Epithelial cell of umbilical artery (primary cell): ENCODE measurements at places on chromosomes 12 and 14. TPM values are rescaled to one million over a fixed set of nuclear protein-coding genes. Genes with fewer than 3 reads are reported as not detected.

Gene WNT1
- not detected in 2 replicates for total RNA-seq

Gene SERPINA5
- total RNA-seq, result under 0.01 TPM in 1 of 2 replicates, not detected in the other

Gene CIDEB
- total RNA-seq, result 0.32 and 3.2 TPM in 2 replicates

Gene GALC
- 16.0 and 23.4 TPM in 2 replicates for total RNA-seq

Gene USP44
- total RNA-seq, result 2.6 and 3.0 TPM in 2 replicates

Gene RHOJ
- 31.5 and 40.3 TPM in 2 replicates for total RNA-seq

Gene TNFRSF1A
- total RNA-seq, result 36.5 and 44.5 TPM in 2 replicates

Gene PLEKHD1
- total RNA-seq, result under 0.01 TPM in 1 of 2 replicates, not detected in the other

Gene LRRC10
- not detected in 2 replicates for total RNA-seq

Gene PPP1R13B
- 6.2 and 14.3 TPM in 2 replicates for total RNA-seq

Gene LTBP2
- total RNA-seq, result 80.1 and 141 TPM in 2 replicates

Gene C12orf56
- under 0.01 and 0.15 TPM in 2 replicates for total RNA-seq

Gene KRT71
- not detected in 2 replicates for total RNA-seq

Gene EIF2S1
- total RNA-seq, result 376 and 438 TPM in 2 replicates

Gene IFI27
- 748 and 4,526 TPM in 2 replicates for total RNA-seq

Gene TAS2R9
- total RNA-seq, result 0.32 TPM in 1 of 2 replicates, not detected in the other

Gene LETMD1
- 17.9 and 21.7 TPM in 2 replicates for total RNA-seq

Gene PTGER2
- under 0.01 and 0.76 TPM in 2 replicates for total RNA-seq

Gene IQSEC3
- total RNA-seq, result under 0.01 TPM in 1 of 2 replicates, not detected in the other

Gene OR4E2
- not detected in 2 replicates for total RNA-seq

Gene PIWIL1
- total RNA-seq, result not detected in 2 replicates

Gene IL22
- not detected in 2 replicates for total RNA-seq

Gene CRACR2A
- 6.2 and 12.5 TPM in 2 replicates for total RNA-seq

Gene OVCH1
- total RNA-seq, result not detected in 2 replicates

Gene PTPRB
- 55.9 and 92.9 TPM in 2 replicates for total RNA-seq

Gene NUMB
- 30.9 and 33.5 TPM in 2 replicates for total RNA-seq

Gene STRAP
- 114 and 131 TPM in 2 replicates for total RNA-seq

Gene OR6C6
- total RNA-seq, result not detected in 2 replicates

Gene DTX1
- 0.32 TPM in 1 of 2 replicates, not detected in the other for total RNA-seq

Gene BEGAIN
- 0.32 and 0.91 TPM in 2 replicates for total RNA-seq

Gene GSG1
- total RNA-seq, result not detected in 2 replicates

Gene PTPRR
- total RNA-seq, result 2.0 and 2.3 TPM in 2 replicates

Gene ASCL1
- not detected in 2 replicates for total RNA-seq

Gene EFS
- total RNA-seq, result not detected in 2 replicates

Gene CCDC184
- total RNA-seq, result under 0.01 and 0.76 TPM in 2 replicates

Gene SBNO1
- 23.4 and 27.8 TPM in 2 replicates for total RNA-seq

Gene UBE3B
- 39.3 and 41.9 TPM in 2 replicates for total RNA-seq

Gene LRRIQ1
- 0.65 TPM in 1 of 2 replicates, not detected in the other for total RNA-seq

Gene ASPG
- total RNA-seq, result not detected in 2 replicates

Gene ARHGDIB
- 199 and 403 TPM in 2 replicates for total RNA-seq

Gene KRT3
- total RNA-seq, result not detected in 2 replicates

Gene MIP
- total RNA-seq, result not detected in 2 replicates

Gene YEATS4
- total RNA-seq, result 24.0 and 28.7 TPM in 2 replicates

Gene FGF6
- total RNA-seq, result not detected in 2 replicates

Gene RERG
- not detected in 2 replicates for total RNA-seq

Gene PRDM4
- total RNA-seq, result 17.2 and 19.2 TPM in 2 replicates

Gene TEX22
- total RNA-seq, result 0.15 TPM in 1 of 2 replicates, not detected in the other

Gene BEST3
- not detected in 2 replicates for total RNA-seq

Gene IFNG-AS1
- total RNA-seq, result not detected in 2 replicates

Gene MFAP5
- not detected in 2 replicates for total RNA-seq

Gene ERP29
- 67.2 and 90.4 TPM in 2 replicates for total RNA-seq

Gene KRT1
- not detected in 2 replicates for total RNA-seq

Gene LBHD2
- not detected in 2 replicates for total RNA-seq

Gene BAZ1A
- total RNA-seq, result 47.1 and 54.9 TPM in 2 replicates

Gene SMIM41
- not detected in 2 replicates for total RNA-seq

Gene TOX4
- total RNA-seq, result 18.5 and 29.3 TPM in 2 replicates

Gene TSHR
- total RNA-seq, result not detected in 2 replicates
